ENCODE measurements at places on chromosomes 2 and 18. TPM values are rescaled to one million over a fixed set of nuclear protein-coding genes. Genes with fewer than 3 reads are reported as not detected.

GRCh38 chr18:63237881-63238692, 81.5 kb downstream of the BCL2 start:
- DNase-seq, result no peak

DNA sequence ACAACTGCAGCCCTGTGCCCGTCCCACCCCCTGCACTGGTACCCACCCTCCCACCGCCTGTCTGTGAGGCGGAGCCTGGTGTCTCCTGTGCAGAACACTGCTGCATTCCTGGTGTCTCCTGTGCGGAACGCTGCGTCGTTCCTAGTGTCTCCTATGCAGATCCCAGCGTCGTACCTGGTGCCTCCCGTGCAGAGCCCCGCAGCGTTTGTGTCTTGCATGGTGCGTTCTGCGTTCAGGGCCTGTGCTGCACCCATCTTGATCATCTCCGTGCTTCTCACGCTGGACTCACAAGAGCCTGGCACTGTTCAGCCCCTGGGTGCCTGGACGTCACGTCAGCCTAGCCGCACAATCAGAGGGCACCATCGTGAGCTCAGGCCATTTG, 248.6 kb upstream of the SALL3 start:
- peak; percentile 65 for DNase-seq

DNA sequence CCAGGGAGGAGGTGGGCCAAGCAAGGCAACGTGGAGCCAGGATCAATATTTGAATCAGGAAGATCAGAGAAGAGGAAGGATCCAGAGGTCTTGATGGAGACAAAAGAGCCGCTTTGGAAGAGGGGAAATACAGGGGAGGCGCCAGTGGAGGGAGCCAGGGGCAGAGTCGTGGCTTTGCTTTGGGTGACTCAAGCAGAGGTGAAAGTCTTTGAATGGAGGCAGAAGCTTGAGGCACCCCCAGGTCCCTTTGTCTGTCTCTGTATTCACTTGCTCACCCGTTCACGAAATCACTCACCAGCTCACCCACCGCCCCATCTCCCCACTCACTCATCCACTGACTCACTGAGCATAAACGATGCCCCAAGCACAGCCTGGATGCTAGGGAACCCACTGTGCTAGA, 134.1 kb downstream of the ACOXL start:
- no peak for DNase-seq

Gene SOX11
- not detected for total RNA-seq

DNA sequence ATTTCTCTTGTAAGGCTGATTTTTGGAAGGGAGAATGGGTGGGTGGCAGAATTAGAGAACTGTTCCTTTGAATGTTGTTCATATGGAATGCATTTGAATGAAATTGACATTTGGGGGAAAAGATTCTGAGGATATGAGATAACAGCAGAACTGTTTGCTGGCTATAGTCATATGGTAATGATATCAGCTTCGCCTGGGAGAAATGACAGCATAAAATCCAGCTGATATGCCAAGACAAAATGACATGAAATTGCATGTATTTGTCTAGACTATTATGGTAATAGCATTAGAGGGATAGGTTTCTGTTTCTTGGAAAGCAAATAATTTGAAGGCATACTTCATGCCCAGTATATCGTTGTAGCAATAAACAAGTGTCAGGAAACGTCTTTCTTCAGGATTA, 150.8 kb upstream of the SPATS2L start:
- no peak for DNase-seq

DNA sequence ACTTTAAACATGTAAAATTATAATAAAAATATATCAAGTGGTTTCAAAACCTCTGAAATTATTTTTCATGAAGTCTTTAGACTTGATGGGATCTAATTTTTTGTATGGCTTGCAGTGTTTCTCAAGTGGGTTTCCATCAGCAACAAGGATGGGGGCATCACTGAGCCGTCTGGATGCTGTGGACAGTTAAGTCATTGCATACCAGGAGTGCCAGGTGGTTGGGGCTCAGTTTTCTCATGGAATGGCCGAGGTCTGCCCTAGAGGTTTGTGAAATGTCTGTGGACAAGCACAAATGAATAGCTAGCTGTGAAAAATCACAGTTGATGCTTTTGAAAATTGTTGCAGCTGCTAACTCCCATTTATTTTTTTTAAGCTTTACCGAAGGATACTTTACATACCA, 1.7 kb downstream of the PRELID3A start:
- no peak for DNase-seq

DNA sequence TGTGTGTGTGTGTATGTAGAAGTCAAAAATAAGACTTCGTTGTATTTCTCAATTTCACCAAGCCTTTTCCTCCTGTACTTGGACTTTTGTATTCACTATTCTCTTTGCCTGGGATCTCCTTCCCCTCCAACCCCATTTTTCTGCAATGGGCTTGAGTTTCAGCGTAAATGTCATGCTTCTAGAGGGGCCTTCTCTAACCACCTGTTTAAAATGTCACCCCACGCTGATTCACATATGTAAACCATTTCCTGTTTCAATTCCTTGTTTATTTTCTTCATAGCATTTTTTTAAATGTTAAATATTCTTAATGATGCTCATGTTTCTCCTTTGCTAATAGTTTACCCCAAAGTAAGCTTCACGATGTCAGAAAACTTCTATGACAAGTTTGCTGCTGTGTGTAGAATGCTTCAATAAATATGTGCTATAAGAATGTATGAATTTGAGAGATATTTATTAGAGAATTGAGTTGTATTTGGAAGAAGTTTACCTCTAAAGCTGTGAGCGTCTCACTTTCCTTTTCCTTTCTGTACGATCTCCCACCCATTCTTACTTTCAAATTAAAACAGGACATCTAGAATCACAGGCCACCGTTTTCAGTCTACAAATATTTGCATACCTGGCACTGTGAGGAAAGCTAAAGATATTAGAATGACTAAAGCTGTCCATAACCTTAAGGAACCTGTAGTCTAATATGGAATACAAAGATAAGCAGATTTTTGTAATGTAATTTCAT, 762.4 kb downstream of the LRRTM4 start:
- DNase-seq, result no peak

DNA sequence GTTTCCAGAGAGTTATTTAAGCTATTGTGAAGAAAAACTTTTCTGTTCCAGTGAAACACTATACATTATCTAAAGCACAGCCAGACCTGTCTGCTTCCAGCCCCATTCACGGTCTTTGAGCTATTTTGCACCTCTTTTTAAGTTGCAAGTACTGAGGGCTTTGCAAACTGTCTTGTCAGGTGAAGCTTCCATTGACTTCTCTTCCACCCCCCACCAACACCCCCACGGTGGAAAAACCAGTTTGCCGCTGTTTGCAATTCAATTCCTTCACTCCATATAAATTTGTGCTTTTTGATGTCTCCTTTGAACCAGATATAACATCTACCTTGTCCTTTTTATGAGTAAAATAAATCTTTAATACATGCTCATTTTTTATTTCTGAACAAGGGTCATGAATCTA, 15.7 kb downstream of the B3GNT7 start:
- DNase-seq, result no peak

DNA sequence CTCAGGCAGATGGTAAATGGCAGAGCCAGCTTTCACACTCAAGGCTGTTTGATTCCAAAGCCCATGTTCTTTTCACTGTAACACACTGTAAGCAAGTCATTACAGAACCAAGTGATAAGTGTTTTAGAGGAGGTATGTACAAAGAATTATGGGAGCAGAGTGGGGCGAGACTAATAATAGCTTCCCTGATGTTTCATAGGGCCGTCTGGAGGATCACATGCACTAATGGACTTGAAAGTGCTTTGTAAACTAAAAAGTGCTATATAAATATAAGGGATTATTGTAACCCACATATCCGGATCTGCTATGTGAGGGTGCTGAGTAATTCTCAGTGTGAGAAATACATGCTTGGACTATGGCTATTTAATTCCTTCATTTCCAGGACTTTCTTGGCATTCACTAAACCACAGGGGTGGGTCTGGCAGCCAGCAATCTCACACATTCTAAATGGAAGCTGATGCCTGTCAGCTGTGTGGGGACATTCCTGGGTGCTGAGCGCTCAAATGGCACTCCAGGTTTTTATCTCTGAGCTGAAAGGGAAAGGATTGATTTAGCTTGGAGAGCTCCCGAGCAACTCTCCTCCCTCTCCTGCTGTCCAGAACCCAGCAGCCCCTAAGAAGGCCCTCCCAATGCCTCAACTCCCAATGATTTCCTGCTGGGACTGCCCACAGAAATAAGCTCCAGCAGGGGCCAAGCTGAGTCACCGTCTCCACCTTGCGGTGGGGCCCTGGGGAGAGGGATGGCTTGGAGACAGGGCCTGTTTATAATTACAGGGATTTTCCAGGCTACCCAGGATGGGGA, 222.8 kb downstream of the SOX11 start:
- DNase-seq, result no peak

GRCh38 chr18:46340716-46341115, 236.5 kb downstream of the HAUS1 start:
- DNase-seq, result no peak

DNA sequence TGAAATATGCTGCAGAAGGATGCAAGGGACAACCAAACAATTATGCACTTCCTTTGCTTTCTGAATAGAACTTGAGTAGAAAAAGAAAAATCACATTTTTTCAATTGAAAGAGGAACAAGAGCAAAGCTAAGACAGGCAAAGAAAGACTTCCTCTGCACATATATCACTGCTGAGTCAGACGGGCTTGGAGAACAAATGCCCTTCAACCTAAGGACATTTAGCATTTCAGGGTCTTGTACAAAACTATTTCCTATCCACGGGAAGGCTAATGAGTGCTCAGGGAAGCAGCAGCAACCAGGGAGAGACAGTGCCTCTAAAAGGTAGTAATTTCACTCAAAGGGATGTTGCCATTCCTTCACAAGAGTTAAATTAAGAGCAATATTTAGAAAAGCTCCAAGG, 570.0 kb upstream of the GCFC2 start:
- no peak for DNase-seq

- DNase-seq, result no peak
These were observed 1.3 kb downstream of the COLEC12 start for GRCh38 chr18:498931-499775.

- DNase-seq, result no peak
These were observed at the start of gene KLHL41 for GRCh38 chr2:169509298-169509885. TSS of gene KLHL41 (plus strand) at chr2:169509702. CDS start at chr2:169509779, 77 bp downstream.

DNA sequence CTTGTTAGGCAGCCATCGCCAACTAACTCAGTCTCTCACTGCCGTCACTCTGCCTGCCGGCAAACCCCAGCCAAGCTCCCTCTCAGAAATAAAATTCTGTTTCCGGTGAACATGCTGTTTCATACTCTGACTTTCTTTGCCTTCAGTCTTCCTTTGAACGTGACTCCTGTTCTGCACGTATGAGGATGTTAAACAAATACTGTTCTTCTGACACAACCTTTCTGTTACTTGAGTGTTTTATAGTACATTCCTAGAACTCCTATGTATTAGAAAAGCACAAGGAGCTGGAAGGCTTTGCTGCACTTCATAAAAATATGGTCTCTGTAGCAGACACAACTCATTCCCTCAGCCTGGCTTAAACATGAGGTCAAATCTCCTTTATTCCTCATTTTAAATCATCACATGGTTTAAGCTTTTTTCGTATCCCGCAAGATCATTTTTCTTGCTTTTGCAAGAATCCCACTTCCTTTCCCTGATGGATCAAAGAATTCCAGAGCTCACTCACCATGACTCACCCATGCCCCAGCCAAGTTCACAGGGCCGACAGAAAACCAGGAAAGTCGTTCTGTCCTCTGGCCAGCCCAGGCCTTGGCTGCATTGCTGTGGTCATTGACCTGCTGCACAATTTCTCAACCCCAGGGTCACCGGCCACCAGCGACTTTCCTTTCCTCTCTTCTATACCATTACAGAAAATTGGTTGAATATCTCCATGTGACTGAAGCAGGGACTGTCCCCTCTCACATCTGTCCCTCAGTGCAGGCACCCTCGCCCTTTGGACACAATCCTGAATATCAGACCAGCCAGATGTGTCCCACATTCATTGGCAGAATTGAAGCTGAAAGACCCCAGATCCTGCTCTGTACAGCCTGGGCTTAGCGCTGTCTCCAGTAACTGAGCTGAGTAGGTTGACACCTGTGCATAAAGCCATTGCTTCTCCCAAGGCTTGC, 183.1 kb upstream of the ARL4C start:
- peak; percentile 92 for DNase-seq

DNA sequence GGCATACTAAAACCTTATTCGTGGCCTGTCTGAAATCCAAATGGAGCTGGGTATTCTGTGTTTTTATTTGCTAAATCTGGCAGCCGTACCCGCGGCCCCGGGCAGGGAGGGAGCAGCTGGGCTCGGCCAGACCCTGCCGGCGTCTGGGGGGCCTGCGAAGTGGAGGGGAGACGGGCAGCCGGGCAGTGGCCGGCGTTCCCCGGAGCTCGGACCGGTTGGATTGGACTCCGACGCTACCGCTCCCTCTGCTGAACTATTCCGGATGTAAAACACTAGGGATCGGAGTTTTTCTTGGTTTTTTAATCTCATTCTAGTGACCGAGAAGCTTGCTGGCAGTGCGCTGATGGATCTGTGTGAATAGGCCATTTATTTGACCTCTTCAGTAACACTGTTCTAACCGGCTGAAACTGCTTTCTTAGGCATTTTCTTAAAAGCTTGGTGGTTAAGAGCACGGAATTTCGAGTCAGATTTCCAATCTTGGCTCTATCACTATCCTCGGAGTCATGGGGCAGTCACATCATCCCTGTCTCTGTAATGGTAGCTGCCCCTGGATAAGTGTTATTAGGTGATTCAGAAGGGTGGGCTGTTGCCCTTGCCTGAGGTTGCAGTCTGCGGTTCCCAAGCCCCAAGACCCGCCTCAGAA, 694 bp downstream of the UNC50 start:
- DNase-seq, result no peak

DNA sequence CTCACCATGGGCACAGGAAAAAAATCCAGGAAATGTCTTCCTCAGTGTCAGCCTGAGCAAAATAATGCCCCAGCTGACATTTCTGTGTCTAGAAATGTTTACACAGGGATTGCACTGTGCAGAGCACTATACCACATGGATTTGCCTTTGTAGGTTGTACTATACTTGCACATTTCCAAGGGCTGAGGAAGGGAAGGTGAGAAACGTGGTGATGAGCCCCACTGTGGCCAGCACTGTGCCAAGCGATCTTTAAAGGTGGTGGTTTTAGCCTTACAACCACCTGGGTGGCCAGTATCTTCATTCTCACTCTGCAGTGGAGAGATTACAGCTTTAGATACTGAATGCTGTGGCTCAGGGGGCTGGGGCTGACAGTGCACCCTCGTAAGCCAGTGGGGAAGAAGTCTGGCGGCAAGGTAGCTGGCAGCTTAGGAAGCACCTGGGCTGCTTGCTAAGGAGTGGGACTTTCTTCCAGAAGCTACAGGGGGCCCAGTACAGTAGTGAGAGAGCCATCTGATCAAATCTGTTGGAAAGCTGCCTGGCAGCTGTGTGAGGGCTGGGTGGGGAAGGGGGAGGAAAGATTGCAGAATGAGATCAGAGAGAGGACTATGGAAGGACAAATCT, 81.4 kb upstream of the MSH2 start:
- DNase-seq, result no peak

Data from posterior vena cava (tissue), 2 donors.